ENCODE measurements at places on chromosomes 3 and 15.

DNA sequence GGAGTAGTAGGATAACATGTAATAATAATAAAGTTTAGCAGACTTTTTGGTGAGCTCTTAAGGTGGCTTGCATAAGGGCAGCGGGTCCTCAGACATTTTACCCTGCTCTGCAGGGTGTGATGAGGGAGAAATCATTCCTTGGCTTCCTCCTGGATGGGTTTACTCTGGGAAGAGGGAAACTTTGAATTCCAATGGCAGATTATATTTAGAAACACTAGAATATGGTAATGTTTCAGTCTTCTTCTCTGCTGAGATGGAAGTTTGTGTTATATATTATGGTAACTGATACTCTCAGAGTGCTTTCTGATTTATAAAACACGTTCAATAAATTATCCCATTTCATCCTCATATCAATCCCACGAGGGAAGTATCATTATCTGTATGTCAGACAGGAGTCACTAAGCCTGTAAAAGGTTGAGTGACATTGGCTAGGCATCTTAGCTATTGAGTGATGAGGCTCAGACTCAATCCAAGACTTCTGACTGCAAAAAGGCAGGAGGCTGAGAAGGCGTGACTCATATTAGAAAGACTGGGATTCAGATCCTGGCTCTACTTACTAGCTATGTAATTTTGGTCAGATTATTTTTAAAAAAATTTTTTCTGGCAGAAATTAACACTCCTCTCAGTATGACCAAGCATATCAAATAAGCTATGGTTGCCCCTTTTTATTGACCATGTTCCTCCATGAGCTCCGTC lies 19.3 kb downstream of the PDIA5 start:
- DNase-seq: no peak

GRCh38 chr3:49780080-49780974 lies 6.0 kb downstream of the IP6K1 start:
- DNase-seq: no peak

DNA sequence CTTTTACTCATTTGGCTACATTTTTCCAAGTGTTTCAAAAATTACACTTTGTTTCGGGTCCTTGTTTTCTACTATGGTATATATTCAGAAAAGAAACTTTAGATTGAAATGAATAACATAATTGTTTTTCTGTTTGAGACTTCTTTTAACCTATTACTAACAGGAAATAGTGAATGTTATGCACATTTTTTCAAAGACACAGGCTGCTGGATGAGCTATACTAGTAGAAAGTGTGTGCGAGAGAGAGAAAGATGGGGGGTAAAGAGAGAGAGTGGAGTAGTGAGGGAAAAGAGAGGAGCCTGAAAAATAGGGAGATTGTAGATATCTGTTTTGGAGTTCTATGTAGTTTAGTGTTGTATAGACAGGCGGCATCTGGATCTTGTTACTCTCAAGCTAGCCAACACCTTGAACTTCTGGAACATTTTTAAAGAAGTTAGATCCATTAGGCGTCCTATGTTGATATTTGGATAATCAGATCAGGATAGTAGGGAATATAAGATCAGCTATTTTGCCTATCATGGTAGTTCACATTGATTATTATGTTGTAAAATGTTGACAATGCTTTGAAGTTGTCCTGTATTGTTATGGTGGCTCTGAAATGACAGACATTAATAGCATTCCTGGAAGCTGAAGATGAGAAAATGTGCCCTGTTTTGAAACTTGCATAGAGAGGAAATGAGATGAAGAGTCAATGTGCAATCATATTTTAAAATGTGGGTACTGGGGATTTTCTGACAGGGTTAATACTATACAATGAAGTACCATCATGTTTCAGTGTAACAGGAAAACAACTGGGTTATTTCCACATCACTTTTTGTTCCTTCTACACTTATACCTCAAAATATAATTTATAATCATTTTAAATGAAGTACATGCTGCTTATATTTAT lies 2.6 kb downstream of the RBMS3 start:
- DNase-seq: no peak

- DNase-seq: no peak
These were observed 37.6 kb upstream of the SLC7A14 start for GRCh38 chr3:170623524-170623923.

GRCh38 chr3:56885453-56885852 lies 83.7 kb upstream of the ARHGEF3 start:
- no peak for DNase-seq

DNA sequence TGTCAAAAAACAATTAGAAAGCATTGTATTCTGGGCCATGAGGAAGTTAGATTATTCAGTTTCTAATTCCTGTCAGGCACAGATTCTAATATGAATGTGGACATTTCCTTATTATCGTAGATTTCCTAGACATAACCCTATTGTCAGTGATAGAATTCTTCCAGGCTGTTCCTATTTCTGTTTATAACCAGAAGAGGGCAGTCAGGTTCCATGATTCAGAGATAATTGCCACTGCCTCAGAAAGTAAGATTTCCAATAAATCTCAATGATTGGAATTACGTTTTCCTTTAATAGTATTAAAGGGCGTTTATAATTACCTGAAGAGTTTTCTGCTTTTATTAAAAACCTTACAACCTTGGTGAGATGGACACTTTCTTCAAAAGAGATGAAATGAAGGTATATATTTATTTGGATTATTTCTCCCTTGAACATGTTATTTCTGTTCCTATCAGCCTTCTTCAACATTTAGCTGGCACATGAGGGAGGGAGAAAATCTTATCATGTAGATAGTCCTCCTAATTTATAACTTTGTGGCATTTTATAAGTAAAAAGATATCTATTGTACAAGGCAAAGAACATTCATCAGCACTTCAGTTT lies 439.2 kb downstream of the MCTP2 start:
- DNase-seq: peak; percentile 28

DNA sequence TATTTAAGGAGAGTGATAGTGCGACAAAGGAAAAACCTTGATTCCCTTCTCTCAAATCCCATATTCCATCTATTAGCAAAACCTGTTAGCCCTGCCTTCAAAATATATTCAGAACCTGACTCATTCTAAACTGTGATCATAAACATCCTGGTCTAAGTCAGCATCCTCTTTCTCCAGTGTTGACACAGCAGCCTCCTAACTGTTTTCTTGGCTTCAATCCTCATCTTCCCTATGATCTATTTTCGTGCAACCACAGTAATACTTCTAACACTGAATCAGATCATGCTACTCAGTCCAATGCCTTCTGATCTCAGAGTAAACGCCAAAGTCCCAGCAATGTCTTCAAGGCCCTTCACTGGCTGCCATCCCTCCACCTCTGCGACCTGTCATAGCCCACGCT lies 785.1 kb downstream of the EDEM1 start:
- DNase-seq: no peak

- DNase-seq: peak; percentile 83
These were observed 41.0 kb downstream of the DGKG start for GRCh38 chr3:186320862-186321568.

DNA sequence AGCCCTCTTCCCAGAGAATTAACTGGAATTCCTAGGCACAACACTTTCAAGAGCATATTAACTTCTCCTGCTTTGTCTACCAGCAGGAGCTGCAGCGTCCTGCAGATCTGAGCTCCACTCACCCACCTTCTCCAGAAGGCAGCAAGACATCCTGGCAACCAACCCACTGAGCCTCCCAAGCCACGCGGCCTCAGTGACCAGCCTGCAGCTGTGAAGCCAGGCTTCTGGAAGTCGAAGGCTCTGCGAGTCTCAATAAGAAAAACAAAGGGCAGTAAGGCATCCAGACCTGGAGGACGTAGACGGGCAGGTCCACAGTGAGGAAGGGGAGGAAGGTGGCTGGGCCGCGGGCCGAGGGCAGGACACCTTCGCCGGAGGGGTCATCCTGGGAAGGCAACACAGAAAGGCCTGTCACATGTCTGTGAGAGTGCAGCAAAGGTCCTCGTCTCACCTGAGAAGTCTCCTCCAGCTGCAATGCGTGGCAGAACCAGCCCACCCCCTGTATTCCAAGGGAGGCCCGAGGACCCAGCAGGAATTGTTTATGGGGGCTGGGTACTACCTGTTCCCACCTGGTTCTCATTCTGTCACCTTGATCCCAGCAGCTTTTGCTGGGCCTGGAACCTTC lies 36.2 kb downstream of the ZXDC start:
- no peak for DNase-seq

DNA sequence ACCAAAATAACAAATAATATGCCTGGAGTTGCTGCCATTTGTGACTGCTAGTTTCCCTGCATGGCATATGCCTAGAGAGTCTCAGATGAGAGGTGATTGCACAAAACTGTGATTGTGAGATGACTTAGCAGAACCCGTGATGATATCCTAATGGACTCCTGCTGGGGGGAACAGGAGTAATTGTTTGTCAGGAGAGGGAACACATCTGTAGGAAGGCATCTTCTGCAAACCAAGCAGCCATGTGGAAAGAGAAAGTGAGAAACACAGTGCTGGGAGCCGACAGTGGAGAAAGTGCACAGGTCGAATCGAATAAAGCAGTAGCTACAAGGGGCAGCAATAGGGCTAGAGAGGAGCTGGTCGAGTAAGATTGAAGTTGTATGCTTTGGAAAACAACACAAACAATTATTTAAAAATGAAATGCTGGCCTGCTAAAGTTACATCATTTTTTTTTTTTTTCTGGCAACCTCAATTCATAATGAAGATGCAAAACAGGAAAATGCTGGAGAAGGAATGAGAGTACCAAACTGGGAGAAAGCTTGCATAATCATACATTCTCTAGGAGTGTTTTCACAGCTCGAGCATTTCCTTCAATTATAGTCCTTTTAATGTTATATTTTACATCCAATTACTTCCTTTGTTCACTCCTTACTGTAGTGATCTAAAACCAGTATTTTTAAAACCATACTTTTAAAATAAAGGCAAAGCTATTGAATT lies 494.2 kb upstream of the AGTR1 start:
- DNase-seq: no peak

DNA sequence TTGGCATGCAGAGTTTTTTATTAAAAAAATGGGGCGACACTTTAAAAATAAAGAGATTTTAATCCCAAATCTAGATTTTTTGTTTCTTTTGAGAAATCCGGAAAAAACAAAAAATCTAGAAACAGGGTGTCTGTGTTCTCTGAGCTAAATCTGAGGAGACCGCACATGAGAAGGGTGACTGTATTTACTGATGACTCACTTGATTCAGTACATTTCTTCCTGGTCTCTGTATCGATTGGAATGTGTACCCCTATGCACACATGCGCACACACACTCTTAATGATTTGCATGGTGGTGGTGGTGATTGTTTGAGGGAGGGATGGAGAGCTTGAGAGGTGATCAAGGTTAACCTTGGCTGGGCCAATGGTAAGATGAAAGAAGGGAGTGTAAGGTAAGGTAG lies 443.1 kb upstream of the THRB start:
- DNase-seq: no peak

DNA sequence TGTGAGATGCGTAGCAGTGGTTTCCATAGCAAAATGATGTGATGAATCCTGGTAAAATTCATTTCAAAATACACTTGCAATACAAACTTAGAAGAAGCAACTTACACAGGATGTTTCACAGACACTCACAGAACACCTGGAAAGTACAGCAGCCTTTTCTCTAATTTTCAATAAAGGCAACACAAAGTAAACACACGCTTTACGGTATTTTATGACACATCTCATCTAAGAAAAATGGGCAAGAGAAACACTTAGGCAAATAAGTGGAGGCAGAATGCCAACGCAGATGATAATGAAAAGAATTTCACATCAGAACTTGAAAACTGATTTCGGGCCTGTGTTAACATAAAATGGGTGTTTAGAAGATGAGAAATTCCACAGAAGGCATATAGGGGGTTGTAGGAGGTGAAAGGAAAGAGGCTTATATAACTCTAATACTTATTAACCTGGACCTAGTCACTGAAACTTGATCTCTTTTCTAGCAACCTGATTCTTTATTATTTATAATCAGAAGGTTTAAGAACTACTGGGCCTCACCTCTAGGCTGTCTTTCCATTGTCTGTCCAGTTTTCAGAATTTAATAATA lies 25.6 kb upstream of the MAP3K13 start:
- DNase-seq: no peak

DNA sequence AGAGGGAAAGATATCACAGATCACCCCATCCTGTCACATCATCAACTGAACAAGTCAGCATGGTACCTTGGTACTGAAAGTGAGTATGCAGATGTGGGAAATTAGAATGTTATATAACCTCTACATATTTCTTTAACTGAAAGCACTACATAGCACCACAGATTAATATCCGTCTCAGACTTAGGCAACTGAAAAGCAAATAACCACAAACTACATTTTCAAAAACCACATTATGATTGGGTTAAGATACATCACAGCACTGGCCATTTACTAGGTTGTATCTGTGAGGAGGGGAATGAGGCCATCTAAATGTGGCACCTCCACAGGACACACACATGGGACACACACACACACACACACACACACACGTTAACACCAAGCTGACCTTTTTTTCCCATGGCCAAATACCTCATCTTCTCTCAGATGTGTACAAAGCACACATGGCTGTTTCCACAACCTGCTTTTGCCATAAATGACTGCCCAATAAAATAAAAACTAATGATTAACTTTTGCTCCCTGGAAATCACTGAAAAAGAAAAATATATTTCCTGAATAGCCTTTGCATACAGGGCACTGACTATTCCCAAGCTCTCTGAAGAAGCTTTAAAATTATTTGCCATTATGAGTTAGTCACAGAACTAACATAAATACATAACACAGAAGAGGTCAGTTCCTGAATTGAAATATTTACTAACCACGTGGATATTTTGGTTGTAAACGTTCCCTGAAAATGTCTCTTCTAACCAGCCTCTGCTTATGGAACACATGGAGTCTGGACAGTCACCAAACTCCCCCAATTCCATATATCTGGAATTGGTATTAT lies 60.1 kb downstream of the SUMF1 start:
- DNase-seq: no peak

DNA sequence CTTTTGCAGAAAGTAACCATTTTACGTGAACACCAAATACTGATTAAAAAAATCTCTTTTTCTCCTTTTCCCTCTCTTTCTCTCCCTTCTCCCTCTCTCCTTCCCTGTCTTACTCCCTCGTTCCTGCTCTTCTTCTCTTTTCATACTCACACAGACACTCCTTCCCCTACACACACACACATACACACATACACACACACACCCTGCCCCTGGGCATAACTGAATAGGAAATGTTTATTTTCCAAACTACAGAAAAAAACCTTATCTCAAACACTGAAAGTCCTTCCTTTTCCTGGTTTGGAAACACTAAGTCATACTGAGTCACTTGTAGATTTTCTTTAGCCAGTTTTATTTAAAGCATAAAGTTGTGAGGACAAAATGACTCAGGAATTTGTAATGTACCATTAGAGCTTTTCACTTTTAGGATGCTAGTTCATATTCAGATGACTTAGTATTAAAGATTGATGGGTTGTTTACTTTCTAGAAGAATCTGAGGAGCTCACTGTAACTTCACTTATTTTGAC lies 62.4 kb downstream of the MBNL1 start:
- peak; percentile 88 for DNase-seq

- peak; percentile 75 for DNase-seq
These were observed 152.3 kb downstream of the IGF1R start for GRCh38 chr15:98800437-98801233.

Data from EL (cell line).